NCI-H2171 treated with DMSO at 0.1 percent for 48 hours (cell line): ENCODE measurements at places on chromosomes 1 and 21.

DNA sequence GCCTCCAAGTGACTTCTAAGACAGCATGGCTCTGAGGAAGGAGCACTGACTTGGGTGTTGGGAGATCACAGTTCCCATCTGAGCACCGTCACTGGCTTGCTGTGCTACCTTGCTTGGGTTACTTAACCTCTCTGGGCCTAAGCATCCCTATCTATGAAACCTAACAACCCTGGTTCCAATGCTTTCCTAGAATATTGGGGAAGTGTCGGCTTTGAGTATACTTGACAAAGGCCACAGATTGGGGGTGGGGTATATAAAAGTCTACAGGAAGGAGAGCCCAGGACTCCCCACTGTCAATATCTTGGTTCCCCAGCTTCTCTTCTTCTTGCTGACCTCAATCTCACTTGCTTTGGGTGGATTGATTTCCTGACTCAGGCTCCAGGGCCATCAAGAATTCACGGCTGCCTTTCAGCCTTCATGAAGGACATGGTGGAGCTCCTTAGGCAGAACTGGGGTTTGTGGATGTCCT, 6.3 kb downstream of the TNFRSF1B start:
- no peak for DNase-seq

DNA sequence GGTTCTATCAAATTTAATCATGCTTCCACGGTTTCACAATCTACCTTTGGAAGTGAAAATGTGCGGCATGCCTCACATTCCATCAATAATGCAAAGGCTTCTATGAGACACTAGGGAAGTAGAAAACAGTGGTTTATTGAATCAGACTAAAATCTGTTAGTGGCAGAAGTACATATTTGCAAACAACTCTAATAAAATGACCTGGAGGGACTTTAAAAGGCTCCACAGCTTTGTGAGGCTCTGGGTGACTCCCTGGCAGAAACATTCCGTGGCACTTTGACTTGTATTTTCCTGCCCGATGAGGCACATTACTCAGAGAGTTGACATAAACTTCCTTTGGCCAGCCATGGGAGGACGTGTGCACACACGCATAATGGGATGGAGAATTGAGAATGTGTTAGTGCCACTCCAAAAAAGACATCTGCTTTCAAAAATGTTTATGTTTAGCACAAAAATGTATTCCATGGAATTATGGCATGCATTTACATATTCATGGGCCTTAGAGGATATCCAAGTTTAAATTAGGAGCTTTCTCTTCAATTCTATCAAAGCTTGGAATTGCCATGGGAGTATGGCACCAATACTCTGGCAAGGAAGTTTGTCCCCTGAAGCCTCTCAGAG, 60.0 kb upstream of the SSX2IP start:
- no peak for DNase-seq

DNA sequence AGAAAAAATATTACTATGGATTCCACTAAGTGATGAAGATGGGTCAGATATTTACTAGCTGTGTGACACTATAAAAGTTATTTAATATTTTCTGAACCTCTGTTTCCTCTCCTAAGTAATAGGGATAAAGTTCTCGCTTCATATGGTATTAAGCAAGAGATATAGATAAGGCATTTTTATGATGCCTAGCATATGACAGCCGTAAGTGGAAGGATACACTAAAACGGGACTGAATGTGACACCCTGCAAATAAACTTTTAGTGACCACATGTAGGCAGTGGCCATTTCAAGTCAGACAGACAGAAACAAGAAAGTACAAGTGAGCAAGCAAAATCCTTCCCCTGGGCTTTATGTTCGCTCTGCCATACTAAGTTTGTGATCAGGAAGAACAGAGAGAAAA, 14.2 kb downstream of the GBP3 start:
- no peak for DNase-seq

DNA sequence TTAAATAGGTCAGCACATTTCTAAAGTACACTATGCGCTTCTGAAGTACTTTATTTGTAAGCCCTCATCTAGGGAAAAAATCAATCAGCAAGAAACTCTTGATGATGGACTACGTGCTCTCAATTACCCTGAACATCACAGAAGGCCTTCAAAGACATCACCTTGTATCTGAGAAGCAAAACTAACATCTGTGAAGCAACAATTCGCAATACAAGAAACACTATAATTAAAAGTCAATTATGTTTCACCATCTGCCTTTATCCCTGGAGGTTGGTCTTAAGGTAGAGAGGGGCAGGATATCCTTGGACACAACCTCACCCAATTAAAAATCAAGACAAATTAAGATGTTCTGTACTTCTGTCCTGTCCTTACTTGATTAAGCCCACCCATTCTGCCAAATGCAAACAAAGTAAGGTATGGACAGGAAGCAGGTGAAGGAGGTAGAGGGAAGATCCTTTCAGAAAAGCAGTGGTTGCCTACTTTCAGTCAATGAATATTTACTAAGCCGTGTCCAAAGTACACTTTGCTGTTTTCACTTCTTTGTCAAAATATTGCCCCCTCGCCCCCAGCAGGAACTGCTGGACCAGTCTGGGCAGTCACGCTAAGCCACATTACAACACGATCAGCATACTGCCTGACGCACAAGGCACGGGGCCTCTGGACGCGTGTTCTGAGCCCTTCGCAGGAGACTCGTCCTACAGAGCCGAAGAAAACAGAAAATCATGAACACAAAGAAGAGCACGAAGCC, 887 bp downstream of the SLC19A2 start:
- DNase-seq, result peak; percentile 47

DNA sequence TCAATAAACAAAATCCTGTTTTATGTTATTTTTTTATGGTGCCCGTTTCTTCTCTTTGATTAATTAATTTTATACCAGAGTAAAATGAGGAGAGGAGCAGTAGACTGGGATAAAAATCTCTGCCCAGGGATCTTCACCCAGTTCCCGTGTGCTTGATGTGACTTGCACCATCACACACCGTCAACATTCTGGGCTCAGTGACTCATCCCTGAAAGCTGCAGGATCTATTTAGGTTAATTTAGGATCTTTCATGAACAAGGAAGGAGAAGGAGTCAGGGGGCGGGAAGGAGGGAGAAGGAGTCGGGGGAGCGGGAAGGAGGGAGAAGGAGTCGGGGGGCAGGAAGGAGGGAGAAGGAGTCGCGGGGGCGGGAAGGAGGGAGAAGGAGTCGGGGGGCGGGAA, 182.4 kb downstream of the SMYD3 start:
- no peak for DNase-seq

GRCh38 chr1:1758059-1758621, 20.1 kb downstream of the NADK start:
- no peak for DNase-seq

- DNase-seq, result no peak
Observed at GRCh38 chr1:111441573-111442192, 7.4 kb downstream of the WDR77 start.

DNA sequence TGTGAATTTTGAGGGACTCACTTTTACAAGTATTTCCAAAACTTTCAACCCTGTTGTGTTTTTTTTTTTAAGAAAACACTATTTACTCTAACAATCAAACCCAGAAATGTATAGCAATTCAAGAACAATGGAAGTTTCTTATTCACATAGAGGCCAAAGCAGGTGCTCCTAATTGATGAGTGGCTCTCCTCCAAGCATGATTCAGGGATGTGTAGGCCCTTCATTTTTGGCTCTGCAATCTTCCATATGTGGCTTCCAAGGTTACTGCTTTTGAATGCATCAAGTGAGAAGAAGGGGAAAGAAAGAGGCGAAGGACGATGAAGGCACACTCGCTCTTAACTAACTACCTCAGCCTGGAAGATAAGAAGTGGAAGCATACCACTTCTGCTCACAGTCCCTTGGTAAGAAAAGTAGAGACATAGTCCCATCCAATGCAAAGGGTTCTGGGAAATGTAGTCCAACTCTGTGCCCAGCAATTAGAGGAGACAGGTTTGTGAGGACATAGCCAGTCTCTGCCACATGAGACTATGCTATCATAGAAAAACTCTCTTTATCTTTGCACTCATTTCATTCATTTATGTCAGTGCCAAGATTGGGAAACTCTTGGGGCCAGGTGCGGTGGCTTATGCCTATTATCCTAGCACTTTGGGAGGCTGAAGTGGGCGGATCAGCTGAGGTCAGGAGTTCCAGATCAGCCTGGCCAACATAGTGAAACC, 46.0 kb downstream of the OPTC start:
- no peak for DNase-seq

GRCh38 chr1:110462964-110463363, 12.0 kb downstream of the PROK1 start:
- DNase-seq, result peak; percentile 10

DNA sequence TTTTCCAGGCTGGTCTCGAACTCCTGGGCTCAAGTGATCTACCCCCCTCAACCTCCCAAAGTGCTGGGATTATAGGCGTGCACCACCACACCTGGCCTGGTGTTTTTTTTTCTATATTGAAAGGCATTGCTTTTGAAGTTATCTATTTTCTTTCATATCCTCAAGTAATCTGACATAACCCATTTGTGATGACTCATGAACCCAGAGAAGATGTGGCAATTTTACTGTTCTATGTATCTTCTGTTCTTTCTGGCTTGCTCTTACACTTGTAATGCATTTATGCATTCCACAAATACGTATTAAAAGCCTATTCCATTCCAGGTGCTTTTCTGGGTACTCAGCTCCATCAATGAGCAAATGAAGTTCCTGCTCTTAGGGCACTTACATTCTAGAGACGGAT, 29.9 kb upstream of the ERRFI1 start:
- no peak for DNase-seq

GRCh38 chr1:66728021-66728420, 24.2 kb upstream of the DYNLT5 start:
- no peak for DNase-seq

DNA sequence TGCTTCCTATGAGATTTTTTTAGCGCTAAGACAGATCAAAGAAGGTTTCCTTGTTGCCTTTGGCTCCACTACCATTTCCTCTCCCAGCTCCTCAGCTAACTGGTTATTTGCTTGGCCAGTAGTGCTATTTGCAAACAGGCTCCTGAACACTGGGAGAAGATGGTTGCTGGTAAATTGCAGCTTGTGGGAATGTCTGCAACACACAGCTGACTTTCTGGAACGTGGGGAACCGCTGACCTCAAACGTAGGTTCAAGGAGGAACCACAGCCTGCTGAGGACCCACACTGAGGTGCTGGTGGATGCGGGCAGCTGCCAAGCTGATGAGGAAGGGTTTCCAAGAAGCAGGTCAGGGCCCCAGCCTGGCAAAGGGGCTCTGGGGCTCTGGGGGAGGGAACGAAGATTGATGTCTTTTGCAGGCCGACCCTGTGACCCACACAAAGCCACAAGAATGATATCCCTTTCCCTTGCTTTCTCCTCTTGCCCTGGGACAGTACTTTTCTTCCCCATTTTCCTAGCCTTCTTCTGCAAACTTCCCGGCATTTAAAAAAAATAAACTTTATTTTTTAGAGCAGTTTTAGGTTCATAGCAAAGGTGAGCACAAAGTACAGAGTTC, 24.8 kb downstream of the GNG4 start:
- no peak for DNase-seq

DNA sequence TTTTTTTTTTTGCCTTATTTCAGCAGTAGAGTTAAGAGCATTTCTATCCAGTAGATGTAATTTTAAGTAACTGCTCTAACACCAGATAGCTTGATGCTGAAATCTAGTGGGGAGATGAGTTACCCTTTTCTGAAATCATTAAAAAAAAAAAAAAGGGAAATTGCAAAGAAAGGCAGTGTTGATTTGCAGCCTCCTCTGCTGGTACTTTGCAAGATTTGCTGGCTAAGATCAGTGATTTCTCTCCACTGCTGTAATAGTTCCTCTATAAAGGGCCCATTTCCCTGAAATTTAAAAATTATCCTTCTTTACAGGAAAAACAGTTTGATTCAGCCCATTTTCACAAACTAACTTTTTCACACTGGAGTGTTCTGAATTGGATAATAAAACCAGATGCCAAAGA, 120.6 kb downstream of the PTBP2 start:
- DNase-seq, result no peak

- peak; percentile 48 for DNase-seq
Observed at GRCh38 chr1:113875714-113876113, 4.2 kb upstream of the PTPN22 start.

DNA sequence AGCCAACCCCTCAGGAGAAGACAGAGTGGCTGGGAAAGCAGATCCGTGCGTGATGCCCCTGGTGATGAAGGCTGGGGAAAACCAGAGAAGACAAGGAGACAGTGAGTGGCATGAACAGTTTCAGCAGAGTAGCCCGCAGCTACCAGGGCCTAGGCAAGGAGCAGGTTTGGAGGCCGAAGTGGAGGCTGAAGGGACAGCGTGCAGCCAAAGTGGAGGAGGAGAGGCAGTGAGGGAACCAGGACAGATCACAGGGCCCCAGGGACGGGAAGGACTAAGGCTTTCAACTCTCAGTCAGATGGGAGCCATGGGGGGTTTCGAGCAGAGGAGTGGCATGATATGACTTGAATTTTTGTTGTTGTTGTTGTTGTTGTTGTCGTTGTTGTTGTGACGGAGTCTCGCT, 59.9 kb upstream of the SELENON start:
- no peak for DNase-seq

GRCh38 chr1:94542088-94542870, 720 bp upstream of the F3 start:
- DNase-seq, result no peak

GRCh38 chr1:225441314-225442122, 13.7 kb upstream of the LBR start:
- DNase-seq, result peak; percentile 28

- DNase-seq, result no peak
Observed at GRCh38 chr1:73327180-73327793, 870.7 kb downstream of the LRRIQ3 start.

GRCh38 chr1:159943278-159943640, 2.2 kb downstream of the IGSF9 start:
- no peak for DNase-seq

- peak; percentile 21 for DNase-seq
Observed at GRCh38 chr1:201538612-201539551, at the start of gene NAV1. TSS of gene NAV1 (plus strand) at chr1:201539127. CDS start at chr1:201622885, 83,758 bp downstream.

GRCh38 chr1:204360314-204360713, 585 bp upstream of the PLEKHA6 start:
- no peak for DNase-seq

GRCh38 chr1:94559921-94560320, 18.4 kb upstream of the F3 start:
- DNase-seq, result no peak

- DNase-seq, result no peak
Observed at GRCh38 chr21:41368735-41369104, 6.9 kb downstream of the MX2 start.

DNA sequence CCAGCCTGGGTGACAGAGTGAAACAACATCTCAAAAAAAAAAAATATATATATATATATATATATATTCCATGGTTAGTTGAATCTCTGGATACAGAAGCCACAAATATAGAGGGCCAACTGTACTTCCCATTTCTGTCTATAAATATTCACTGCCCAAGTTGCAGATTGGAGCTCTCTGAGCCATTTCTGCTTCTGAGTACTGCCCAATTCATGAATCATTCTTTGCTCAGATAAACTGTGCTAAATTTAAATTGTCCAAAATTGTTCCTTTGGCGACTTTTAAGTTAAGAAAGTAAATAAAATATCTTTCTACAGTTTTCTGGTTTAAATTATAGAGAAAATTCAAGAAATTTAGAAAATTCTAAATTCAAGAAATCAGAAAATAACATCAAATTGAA, 23.2 kb upstream of the C1orf146 start:
- DNase-seq, result no peak

GRCh38 chr1:90175490-90176167, 180.7 kb downstream of the ZNF326 start:
- DNase-seq, result peak; percentile 10

- DNase-seq, result no peak
Observed at GRCh38 chr1:202266061-202266765, 72.6 kb downstream of the LGR6 start.
